ENCODE measurements at places on chromosomes 1 and 21. TPM values are rescaled to one million over a fixed set of nuclear protein-coding genes. Genes with fewer than 3 reads are reported as not detected.

The SFN gene
- 1,347 TPM for total RNA-seq

The PTPRU gene
- total RNA-seq = 46.7 TPM

The ACADM gene
- total RNA-seq = 43.1 TPM

The TRIM17 gene
- total RNA-seq = 1.2 TPM

The AURKAIP1 gene
- total RNA-seq = 55.8 TPM

Measured in suprapubic skin (tissue), 4 donors.